ENCODE measurements at places on chromosomes 1 and 21.

GRCh38 chr1:15966081-15966955 is 9.6 kb downstream of the ZBTB17 start:
- H3K4me1 ChIP-seq: no peaks in the 10 kb centered on the region
- H3K4me3 ChIP-seq: no peak overlapping the region
- peak overlapping the region; percentile 60 for H3K27ac ChIP-seq
- no peaks in the 10 kb centered on the region for H3K36me3 ChIP-seq
- no peaks in the 10 kb centered on the region for H3K27me3 ChIP-seq

- H3K4me3 ChIP-seq: no peak overlapping the region
- H3K27ac ChIP-seq: no peak overlapping the region
- H3K27me3 ChIP-seq: no peaks in the 10 kb centered on the region
These were observed 37.3 kb upstream of the SYT14 start for GRCh38 chr1:209900734-209901133.

- H3K4me3 ChIP-seq: no peak overlapping the region
- no peaks in the 10 kb centered on the region for H3K4me1 ChIP-seq
- peak overlapping the region; percentile 33 for H3K27ac ChIP-seq
- DNase-seq: no peak
These were observed 385.6 kb downstream of the HLX start for GRCh38 chr1:221264848-221265247.

DNA sequence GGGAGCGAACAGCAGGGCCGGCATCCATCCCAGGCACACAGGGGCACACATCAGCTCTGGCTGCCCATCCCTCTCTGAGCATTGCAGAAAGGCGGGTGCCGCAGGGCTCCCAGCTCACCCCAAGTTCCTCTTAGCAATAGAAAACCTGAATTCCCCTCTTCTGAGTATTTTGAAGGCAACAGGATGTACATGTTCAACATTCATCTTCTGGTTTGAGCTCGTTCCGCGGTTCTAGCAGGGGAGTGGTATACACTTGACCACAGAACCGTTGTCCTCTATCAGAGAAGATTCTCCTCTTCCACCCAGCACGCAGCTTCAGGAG is 23.6 kb downstream of the ACTA1 start:
- peak overlapping the region; percentile 5 for H3K4me3 ChIP-seq
- peaks cover 3% of the 10 kb centered on the region for H3K27me3 ChIP-seq
- H3K4me1 ChIP-seq: no peaks in the 10 kb centered on the region

GRCh38 chr21:45049714-45050344 is 24.6 kb upstream of the ADARB1 start:
- H3K27ac ChIP-seq: no peak overlapping the region
- no peaks in the 10 kb centered on the region for H3K27me3 ChIP-seq
- H3K36me3 ChIP-seq: no peaks in the 10 kb centered on the region
- no peak for DNase-seq
- H3K4me1 ChIP-seq: no peaks in the 10 kb centered on the region

- no peak overlapping the region for H3K27ac ChIP-seq
- DNase-seq: no peak
- no peaks in the 10 kb centered on the region for H3K27me3 ChIP-seq
- H3K4me1 ChIP-seq: no peaks in the 10 kb centered on the region
- H3K4me3 ChIP-seq: no peak overlapping the region
These were observed 35.4 kb downstream of the IGSF21 start for GRCh38 chr1:18142969-18143368.

- H3K27me3 ChIP-seq: no peaks in the 10 kb centered on the region
- no peak overlapping the region for H3K4me3 ChIP-seq
- H3K27ac ChIP-seq: peak overlapping the region; percentile 86
- peak; percentile 92 for DNase-seq
These were observed 47.4 kb downstream of the CAPZB start for GRCh38 chr1:19437891-19438294.

DNA sequence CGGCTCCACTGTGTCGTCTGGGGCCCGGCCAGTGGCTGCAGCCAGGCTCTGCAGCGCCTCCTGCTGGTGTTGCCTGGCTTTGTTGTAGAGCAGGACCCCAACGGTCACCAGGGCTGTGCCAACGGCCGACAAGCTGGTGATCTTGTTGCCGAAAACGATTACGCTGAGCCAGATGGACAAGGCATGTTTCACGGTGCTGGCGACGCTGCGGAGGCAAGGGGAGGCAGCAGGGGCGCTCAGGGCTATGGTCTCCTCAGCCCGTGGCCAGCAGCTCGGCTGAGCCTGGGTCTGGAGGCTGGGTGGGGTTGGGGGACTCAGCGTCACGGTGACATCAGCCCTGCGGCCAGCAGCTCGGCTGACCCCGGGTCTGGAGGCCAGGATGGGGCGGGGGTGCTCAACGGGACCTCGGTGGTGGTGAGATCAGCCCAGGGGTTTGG is 7.0 kb upstream of the CDK11B start:
- no peak for DNase-seq
- peaks cover 30% of the 10 kb centered on the region for H3K36me3 ChIP-seq
- no peak overlapping the region for H3K27ac ChIP-seq
- no peaks in the 10 kb centered on the region for H3K27me3 ChIP-seq

DNA sequence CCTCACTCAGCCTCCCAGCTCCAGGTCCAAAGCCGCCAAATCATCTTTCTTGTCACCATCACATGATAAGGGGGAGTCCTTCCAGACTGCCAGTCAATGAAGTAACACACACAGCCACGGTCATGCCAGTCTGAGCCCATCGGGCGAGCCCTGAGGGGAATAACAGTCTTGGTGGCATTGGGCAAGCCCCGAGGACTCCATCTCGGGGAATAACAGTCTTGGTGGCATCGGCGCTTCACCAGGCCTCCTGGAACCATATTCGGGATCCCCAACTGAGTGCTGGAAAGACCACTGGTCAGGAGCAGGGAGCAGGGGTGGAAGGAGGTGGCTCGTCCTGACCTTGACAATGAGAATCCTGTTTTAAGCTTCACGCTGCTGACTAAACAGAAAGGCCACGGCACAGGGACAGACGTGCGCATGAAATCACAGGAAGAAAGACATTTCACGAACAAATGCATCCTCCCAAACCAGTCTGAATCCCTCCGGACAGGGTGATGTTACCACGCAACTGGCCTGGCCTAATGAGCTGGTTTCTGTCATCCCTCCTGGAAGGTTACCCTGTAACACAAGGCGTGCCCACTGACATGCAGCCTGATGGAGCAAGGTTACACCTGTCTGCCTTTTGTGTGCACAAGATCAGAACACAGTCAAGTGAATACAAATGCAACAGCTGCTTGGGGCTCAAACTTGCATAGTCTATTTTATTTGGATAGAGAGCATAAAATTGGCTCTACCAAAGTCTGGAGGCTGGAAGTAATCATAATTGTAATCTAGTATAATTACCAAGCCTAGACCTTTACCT is 517.4 kb downstream of the KIF26B start:
- no peak overlapping the region for H3K27ac ChIP-seq
- H3K36me3 ChIP-seq: no peaks in the 10 kb centered on the region
- no peaks in the 10 kb centered on the region for H3K27me3 ChIP-seq
- DNase-seq: peak; percentile 23
- H3K4me3 ChIP-seq: no peak overlapping the region

DNA sequence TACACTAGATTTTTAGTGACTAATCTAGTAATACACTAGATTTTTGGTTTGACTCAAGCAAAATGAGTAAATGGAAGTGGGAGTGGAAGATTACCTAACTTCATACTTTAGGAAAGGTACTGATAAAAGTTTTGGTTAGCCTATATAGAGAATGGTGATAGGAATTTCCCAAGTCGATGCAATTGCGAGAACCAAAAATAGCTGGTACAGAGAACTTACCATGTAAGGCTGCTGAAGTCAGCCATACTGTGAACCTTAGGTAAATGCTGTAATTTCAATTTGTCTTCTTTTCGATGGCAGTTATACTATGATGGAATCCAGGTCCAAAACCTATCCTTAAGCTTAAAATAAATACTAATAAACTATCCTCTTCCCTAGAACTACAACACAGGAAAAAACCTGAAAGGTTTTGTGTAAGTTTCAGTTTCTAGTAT is 4.6 kb downstream of the PNRC2 start:
- peak overlapping the region; percentile 36 for H3K27ac ChIP-seq
- no peak for DNase-seq
- H3K4me1 ChIP-seq: no peaks in the 10 kb centered on the region
- H3K27me3 ChIP-seq: no peaks in the 10 kb centered on the region

- peaks cover 2% of the 10 kb centered on the region for H3K36me3 ChIP-seq
- H3K4me3 ChIP-seq: peak overlapping the region; percentile 84
- H3K27ac ChIP-seq: peak overlapping the region; percentile 96
- no peak for DNase-seq
- no peaks in the 10 kb centered on the region for H3K27me3 ChIP-seq
- peaks cover 23% of the 10 kb centered on the region for H3K4me1 ChIP-seq
These were observed 744 bp upstream of the DDX20 start for GRCh38 chr1:111754984-111755330.

- no peak for DNase-seq
- peaks cover 55% of the 10 kb centered on the region for H3K36me3 ChIP-seq
- H3K27ac ChIP-seq: no peak overlapping the region
- H3K27me3 ChIP-seq: no peaks in the 10 kb centered on the region
These were observed 2.3 kb downstream of the POFUT2 start for GRCh38 chr21:45285266-45285931.

DNA sequence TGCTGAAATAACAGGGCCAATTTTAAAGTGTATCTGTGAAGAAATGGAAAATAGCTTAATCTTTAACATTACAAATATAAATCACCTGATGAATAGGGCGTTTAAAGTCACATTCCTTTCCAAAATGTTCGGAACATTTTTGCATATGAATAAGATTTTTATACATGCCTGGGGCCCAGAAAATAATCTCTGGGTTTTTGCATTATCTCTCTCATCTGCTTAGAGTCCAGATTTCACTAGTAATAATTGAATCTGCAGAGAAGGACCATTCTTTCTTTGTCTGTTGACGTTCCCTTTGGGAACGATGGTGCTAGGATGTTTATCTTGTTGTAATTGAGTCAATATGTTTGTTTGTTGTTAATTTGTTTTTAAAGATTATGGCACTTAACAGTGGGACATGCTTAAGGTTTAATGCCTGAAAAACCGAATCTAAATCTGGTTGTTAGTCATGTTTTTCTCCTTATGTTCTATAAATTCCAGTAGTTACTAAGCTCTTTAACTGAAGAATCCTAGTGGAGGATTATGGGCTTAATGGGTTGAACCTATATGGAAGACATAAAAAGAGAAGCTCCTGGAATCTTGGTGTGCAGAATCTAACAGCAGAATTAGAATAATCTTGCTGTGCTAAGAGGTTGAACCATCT is 140.6 kb downstream of the VPS13D start:
- H3K4me3 ChIP-seq: no peak overlapping the region
- no peaks in the 10 kb centered on the region for H3K27me3 ChIP-seq
- H3K36me3 ChIP-seq: peaks cover 57% of the 10 kb centered on the region
- DNase-seq: no peak
- H3K4me1 ChIP-seq: no peaks in the 10 kb centered on the region

- H3K27ac ChIP-seq: no peak overlapping the region
- no peak for DNase-seq
- H3K27me3 ChIP-seq: no peaks in the 10 kb centered on the region
- no peaks in the 10 kb centered on the region for H3K4me1 ChIP-seq
These were observed 48.7 kb downstream of the LHX4 start for GRCh38 chr1:180278596-180279395.

DNA sequence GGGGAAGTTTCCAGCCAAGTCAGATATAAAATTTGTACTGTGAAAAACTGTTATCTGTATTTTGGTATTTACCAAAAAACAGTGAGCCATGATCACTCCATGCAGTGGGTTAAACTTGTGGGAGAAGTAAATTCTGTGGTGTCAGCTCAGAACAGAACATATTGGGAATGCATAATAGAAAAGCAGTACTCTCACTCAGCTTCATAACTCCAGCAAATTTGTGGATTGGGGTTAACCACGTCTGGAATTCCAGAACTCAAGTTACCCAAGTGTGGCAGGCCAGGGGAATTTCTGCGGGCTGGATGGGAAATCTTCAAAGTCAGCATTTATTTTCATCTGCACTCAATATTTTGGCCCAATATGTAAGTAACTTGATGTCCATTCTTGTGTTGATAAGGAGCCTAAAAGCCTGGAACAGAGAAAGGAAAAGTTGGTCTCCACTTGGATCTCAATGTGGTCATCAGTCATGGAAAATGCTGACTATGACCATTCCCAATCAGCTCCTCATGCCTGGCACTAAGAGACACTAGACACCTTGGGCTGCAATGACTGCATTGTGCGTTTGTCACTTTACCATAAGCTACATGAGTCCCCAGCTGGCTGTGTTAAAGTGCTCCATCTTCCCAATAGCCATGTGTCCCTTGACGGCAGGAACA is 39.1 kb upstream of the ENAH start:
- no peak overlapping the region for H3K4me3 ChIP-seq
- peaks cover 60% of the 10 kb centered on the region for H3K4me1 ChIP-seq
- H3K27me3 ChIP-seq: no peaks in the 10 kb centered on the region
- H3K36me3 ChIP-seq: no peaks in the 10 kb centered on the region
- H3K27ac ChIP-seq: peak overlapping the region; percentile 30
